Hypothalamus (tissue), 51 donors: ENCODE measurements at places on chromosomes 3 and 15.

GRCh38 chr3:17182166-17182565, 297.4 kb downstream of the PLCL2 start:
- DNase-seq, result no peak

GRCh38 chr15:65451989-65452388, 29.2 kb upstream of the IGDCC4 start:
- no peak for DNase-seq

GRCh38 chr3:99410789-99411311, 227.5 kb upstream of the COL8A1 start:
- DNase-seq, result no peak

- no peak for DNase-seq
These were observed 736 bp downstream of the IREB2 start for GRCh38 chr15:78438619-78439285.

DNA sequence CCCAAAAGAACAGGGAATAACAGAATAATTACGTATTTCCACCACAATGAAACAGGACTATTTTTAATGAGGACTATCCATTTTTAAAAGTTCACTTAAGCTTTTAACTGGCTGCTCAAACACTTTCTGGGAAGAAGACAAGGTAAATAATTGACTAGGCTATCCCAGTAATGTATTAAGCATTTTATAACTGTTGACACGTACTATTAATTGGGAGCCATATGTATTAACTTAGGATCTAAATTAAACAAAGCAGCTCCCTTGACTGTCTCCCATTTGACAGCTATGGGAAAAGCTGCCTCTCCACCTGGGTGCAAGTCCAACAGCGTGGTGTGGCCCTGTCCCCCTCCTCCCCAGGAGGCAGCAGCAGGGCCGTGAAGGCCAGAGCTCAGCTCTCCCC, 36.1 kb downstream of the MYO5C start:
- no peak for DNase-seq

GRCh38 chr3:109430911-109431563, 93.7 kb upstream of the DPPA4 start:
- no peak for DNase-seq

DNA sequence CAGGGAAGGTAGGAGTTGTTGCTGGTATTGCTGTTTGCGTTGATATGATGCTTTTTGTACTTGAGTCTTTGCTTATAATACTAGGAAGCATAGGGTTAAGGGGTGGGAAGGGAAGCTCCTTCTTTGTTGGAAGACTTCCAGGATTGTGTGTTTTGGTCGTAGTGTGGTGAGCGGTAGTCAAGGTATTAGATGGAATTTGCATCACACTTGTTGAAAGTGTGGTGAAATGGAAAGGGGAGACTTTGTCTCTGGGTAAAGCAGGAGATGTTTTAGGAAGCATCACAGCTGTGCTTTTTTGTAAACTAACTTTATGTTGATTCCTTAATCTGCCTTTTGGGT, 14.9 kb downstream of the IGSF10 start:
- no peak for DNase-seq
